ENCODE measurements at places on chromosomes 6 and 20.

GRCh38 chr6:100347901-100348550 lies 116.7 kb downstream of the SIM1 start:
- no peak for DNase-seq

GRCh38 chr6:106973836-106974335 lies 643 bp downstream of the CD24 start:
- peak; percentile 50 for DNase-seq

- no peak for DNase-seq
Measured at GRCh38 chr20:63843222-63843621, 12.2 kb upstream of the ZBTB46 start.

GRCh38 chr6:167832497-167833395 lies 6.0 kb downstream of the AFDN start:
- DNase-seq, result no peak

GRCh38 chr6:131027326-131027725 lies 35.7 kb downstream of the EPB41L2 start:
- no peak for DNase-seq

GRCh38 chr20:55597526-55597925 lies 407.8 kb downstream of the CBLN4 start:
- DNase-seq, result no peak

DNA sequence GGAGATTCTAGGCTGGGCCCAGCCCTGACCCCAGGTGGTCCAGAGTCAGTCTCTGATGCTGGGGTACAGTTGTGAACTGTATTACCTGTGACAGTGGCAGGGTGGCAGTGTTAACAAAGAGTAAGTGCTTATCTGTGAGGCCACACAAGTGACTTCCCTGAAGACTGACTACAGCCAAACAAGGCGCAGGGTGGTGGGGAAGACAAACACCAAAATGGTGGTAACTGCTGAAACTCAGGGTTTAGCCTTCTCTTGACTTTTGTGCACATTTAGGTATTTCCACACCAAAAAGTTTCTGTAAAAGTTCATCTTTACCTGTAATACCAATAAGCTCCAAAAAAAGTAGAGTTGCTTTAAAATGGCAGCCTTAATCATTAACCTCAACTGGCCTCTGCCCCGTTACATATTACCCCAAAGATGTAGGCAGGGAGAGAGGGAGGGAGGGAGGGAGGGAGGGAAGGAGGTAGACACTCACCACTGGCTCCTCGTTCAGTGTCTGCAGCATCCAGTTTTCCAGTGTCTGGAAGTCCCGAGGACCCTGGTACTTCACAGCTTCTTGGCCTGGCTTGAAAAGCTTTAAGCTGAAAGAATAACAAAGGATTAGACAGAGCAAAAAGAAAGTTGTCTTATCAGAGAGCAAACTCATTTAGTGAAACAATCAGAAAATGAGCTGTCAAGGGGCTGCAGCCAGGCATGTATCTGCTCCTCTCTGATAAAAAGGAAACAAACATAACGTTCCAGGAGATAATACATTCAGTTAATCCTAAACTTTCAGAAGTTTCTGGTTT lies 11.3 kb downstream of the TXNDC5 start:
- peak; percentile 28 for DNase-seq

GRCh38 chr6:1081551-1082284 lies 230.2 kb upstream of the FOXQ1 start:
- DNase-seq, result no peak

- DNase-seq, result no peak
Measured at GRCh38 chr6:35876902-35877301, 44.0 kb downstream of the SRPK1 start.

- no peak for DNase-seq
Measured at GRCh38 chr6:148840256-148840655, 93.4 kb downstream of the UST start.

GRCh38 chr20:48729538-48729937 lies 98.3 kb downstream of the PREX1 start:
- no peak for DNase-seq

DNA sequence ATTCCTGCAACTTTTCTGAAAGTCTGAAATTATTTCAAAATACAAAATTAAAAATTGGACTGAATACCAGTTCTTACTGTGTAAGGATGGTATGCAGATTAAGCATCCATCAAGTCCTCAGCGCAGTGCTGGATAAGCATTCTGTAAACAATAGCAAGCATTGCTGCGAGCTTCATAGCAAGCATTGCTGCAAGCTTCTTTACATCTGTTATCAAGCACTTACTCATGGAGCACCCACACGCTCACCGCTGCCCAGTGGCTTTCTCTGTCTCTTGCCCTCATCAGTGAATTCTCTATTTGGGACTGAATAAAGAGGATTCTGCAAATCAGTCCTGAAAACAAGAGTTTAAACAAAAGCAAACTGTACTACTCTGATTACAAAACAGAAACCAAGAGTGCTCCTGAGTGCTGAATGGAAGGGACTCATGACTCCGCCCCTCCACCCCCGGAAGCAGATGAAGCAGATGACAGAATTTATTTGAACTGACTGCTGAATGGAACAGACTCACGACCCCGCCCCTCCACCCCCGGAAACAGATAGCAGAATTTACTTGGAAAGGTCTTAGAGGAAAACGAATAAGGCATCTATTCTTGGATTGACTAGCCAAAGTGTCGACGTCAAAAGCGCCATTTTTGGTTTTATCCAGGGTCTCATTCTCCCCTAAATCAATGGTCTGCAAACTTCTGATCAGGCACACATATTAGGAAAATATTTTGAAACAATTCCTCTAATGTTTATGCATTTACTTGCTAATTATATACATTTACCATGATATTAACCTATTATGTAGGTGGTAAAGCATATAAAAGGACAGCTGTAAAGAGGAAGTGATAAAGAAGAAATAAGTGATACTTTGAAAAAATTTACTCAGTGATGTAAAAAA lies 22.1 kb upstream of the EYA2 start:
- DNase-seq, result no peak

DNA sequence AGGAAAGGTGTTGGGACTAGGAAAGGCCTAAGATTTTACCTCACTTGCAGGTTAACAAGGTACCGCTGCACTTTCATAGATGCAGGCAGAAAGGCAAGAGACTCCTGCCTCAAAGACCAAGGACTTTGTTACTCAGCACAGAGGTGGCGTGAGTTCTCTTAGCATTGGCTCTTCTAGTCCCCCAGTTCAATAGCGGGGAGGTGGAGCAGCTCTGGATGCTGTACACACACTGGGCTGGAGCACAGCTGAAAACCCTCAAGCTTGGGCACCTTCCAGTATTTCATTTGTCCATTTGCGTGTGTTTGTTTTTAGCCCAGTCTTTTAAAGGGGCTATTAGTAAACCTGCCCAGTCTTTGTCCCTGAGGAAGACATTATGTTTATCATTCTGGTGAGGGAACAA lies 345.2 kb downstream of the FARS2 start:
- DNase-seq, result no peak

DNA sequence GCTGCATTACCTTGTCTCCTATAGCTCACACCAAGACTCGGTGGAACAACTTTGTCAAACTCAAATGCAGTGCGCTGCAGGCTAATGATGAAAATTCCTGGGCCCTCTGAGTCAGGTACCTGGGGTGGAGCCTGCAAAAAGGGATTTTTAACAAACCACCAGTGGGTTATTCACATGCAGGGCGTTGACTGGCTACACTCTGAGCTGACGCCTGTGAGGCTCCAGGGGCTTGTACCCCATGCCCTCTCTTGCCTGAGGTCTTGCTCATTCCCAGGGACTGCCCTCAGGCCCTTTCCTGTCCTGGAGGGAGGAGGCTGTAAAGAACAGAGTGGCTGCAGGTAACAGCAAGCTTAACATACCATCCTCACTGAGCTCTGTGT lies 9.2 kb downstream of the GTSF1L start:
- no peak for DNase-seq

DNA sequence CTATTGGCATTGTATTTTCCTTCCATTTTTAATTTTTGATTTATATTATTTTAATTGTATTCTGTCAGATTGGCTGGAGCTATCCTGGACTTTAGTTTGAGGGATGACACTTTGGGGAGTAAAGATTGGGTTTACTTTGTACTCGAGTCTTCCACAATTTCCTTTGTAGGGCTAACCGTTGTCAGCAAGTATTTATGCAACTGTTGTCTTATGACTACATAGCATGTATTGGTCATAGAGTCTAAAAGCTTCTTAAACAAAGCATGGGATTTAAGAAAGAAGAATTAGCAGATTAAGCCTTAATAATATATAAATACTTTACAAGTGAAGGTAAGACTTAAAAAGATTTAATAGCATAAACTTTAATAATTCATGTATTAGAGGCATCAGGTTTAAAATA lies 19.6 kb downstream of the FARS2 start:
- no peak for DNase-seq

DNA sequence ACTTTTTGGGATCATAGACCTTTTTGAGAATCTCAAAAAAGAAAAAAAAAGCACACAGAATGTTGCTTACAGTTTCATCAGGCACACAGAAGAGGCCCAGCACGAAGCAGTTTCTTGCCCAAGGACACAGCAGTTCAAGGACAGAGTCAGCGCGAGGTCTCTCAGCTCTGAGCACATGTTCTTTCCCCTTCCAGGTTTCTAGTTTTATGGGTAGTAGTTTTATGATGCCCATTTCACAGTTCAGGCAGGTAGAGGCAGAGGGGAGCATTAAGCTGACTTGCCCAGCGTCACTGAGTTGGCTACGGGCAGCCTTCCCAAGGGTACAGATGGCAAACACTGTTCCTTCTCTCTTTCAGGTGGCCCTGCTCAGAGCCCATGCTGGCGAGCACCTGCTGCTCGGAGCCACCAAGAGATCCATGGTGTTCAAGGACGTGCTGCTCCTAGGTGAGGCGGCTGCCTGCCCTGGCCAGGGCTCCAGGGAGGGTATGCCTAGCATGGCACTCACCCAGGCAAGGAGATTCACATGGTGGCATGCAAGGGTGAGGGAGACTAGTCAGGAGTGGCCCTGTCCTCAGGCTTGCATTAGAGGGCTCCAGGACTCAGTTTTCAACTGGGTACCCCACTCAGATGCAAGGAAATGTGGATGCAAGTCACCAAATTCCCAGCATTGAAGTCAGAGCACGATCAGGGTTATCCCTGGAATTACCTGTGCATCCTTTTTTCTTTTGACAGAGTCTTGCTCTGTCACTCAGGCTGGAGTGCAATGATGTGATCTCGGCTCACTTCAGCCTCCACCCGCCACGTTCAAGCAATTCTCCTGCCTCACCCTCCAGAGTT lies 57.4 kb upstream of the TTPAL start:
- no peak for DNase-seq

- no peak for DNase-seq
Measured at GRCh38 chr6:35391240-35391968, 49.0 kb downstream of the PPARD start.

DNA sequence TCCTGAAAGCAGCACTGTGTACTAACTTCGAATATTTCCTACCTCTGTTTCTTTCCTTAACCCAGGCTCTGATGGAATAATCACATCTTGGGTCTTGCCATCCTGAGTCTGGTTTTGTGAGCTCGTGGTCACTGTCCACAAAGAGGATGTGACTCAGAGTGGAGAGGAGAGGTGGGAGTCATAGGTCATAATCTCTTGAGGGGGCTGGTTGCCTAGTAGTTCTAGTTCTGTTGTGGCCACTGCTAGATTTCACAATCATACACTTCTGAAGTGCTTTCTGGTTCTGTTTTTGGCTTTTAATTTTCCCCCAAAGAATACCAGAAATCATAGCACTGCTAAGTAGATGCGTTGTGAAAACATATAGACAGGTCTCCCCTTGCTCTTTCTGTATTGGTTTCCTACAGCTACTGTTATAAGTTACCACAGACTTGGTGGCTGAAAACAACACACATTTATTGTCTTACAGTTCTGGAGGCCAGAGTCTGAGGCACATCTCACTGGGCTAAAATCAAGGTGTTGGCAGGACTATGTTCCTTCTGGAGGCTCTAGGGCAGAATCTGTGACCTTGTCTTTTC lies 102.8 kb downstream of the NRSN1 start:
- no peak for DNase-seq

DNA sequence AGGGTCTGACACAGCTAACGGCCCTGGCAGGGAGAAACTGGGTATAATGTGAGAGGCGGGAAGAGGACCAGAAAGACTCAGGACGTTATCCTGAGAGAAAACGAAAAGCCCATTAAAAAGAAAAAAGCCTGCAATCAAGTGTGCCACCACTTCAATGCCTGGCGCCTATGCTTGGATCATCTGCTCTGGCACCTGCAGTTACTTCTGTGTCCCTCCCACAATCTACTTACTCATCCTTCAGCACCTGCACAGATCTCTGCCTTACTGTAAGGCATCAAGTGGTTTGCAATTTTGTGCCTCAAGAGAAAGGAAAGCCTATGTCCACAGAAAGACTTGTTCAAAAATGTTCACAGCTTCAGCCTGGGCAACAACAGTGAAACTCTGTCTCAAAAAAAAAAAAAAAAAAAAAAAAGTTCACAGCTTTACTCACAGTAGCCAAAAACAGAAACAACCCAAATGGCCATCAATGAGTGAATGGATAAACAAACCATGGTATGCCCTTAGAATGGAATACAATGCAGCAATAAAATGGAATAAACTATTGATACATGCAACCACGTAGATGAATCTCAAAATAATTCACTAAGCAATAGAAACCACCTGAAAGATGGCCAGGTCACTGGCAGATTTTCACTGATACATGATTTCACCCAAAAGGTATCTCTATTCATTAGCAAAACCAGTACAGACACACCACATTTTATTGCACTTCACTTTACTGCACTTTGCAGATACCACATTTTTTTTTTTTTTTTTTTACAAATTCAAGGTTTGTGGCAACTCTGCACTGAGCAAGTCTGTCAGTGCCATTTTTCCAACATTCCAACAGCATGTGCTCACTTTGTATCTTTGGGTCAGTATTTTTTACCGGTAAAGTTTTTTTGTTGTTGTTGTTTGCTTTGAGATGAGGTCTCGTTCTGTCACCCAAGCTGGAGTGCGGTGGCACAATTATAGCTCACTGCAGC lies 48.6 kb downstream of the ABHD12 start:
- DNase-seq, result no peak

GRCh38 chr20:52261792-52262191 lies 70.2 kb upstream of the ZFP64 start:
- DNase-seq, result no peak

- DNase-seq, result no peak
Measured at GRCh38 chr20:33210371-33210770, 6.8 kb upstream of the BPIFA3 start.

- DNase-seq, result peak; percentile 39
Measured at GRCh38 chr20:56630506-56631317, 1.6 kb downstream of the TFAP2C start.

DNA sequence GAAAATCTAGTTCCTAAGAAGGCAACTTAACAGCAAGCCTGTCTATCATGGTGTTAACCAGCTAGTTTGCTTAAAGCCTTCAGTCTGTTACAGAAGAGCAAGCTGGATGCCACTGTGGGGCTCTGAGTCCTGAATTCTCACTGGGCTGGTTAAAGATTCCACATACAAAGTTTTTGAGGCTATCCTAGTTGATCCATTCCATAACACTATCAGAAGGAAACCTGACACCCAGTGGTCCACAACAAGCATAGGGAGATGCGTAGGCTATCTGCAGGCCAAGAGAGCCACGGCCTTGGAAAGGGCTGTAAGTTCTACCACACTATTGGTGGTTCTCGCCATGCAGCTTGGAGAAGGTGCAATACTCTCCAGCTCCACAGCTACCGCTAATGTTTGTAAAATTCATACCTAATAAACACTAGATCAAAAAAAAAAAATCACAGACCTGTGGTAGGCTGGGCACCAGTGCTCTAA lies 420 bp upstream of the MCCD1 start:
- DNase-seq, result no peak

All from hepatocyte (in vitro differentiated cells).